ENCODE measurements at places on chromosomes 7 and 10.
A peak's percentile ranks its signal among the peaks of the same experiment; 100 is the strongest.

DNA sequence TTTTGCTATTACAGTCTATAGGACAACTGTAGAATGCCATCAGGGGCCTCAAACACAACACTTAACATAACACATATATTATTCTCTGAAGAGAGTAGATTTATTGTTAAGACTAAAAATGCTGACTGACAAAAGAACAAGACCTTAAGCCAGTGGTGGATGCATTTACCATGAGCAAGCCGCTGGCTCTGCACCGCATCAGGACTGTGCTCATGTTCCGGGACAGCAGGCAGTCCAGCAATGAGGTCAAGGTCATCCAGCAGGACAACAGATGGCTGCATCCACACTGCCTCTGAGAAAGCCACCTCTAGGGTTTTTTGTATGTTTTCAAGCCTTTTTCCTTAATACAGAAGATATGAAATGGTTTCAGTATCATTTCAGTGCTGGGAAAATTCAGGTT lies 23.8 kb downstream of the PEX1 start:
- DNase-seq = no peak

DNA sequence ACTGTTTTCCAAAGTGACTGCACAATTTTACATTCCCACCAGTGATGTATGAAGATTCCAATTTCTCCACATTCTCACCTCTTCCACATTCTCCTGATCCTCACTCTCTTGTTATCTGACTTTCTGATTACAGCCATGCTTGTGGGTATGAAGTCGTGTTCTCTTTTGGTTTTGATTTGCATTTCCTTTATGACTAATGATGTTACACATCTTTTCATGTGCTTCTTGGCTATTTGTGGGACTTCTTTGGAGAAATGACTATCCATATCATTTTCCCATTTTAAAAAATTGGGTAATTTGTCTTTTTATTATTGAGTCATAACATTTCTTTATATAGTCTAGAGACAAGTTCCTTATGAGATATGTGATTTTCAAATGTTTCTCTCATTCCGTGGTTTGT lies 10.5 kb upstream of the GIMAP8 start:
- DNase-seq = no peak

GRCh38 chr10:72124989-72125388 lies 36.6 kb upstream of the SPOCK2 start:
- no peak for DNase-seq

GRCh38 chr10:66926841-66927240 lies 1.0 kb downstream of the LRRTM3 start:
- DNase-seq = no peak

- no peak for DNase-seq
These were observed 292.9 kb upstream of the BMPER start for GRCh38 chr7:33612442-33612841.

DNA sequence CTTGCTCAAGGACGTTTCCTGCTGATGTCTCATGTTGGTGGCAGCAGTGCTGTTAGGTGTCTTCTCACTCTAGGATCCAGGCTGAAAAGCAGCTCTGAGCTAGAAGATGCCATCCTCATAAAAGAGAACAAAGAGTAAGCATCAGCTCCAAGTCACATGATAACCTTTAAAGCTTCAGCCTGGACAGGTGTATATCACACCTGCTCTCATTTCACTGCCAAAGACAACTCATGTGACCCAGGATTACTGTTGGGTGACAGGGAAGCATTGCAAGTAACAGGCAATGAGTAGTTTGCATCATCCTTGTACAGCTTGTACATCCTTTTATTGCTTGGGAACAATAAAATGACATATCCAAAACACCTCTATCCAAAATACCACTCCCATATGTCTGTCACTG lies 423.4 kb upstream of the DPP6 start:
- no peak for DNase-seq

DNA sequence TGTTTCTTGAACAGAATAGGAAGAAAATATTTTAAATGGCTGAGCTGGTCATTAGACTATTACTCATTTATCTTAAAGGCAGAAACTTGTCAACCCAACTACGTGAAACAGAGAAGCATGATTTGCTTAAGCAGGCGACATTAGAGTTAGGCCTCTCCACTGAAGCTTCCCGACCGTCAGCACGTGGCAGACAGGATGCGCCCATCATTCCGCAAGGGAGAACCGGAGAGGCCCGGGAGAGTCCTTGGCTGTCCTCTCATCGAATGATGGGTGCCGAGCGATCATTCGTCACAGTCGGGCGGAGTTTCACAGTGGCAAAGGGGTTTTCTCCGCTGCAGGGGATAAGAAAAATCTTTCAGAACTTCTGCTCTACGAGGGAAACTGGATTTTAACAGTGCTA lies 11.8 kb downstream of the BRI3 start:
- DNase-seq = no peak

DNA sequence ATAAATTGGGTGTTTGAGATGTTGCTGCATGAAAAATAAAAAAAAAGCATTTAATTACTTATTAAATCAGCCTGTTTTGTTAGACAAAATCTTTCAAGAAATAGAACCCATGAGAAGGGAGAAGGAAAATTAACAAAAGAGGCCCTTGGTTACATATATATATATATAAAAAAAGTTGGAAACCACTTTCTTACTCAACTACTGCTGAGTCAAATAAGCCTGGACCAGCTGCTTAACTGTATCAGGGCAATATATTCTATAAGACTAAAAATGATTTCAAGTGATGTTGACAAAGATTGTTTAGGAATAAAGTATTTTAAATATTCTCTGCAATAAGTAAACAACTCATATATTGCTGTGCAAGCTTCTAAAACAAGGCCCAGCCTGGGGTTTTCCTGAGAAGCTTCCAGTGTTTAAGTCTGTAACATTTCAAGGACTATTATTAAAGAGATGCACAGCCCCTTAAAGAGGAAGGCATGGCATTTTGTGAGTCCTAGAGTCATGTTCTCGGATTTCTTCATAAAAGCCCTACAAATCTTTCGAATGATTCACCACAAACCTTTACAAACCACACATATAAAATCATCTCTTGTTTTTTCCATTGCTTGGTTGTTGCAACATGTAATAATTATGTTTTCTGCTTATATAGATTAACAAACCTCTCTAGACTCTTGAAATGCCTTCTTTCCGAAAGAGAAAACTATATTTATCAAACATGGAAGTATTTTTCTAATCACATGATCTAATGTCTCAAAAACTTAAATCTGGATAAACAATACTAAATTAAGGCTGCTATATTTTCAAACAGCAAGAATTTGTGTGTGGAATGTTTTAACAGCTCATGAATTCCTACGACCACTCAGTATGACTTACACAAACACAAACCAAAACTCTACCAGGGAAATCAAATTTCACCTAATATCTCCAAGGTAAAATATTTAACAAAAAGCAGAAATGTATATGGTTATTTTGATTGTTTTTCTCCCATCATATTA lies 14.3 kb downstream of the JAZF1 start:
- no peak for DNase-seq

GRCh38 chr7:116689790-116690259 lies 17.8 kb downstream of the MET start:
- no peak for DNase-seq

GRCh38 chr7:73718438-73718881 lies 1.0 kb downstream of the STX1A start:
- peak; percentile 54 for DNase-seq

DNA sequence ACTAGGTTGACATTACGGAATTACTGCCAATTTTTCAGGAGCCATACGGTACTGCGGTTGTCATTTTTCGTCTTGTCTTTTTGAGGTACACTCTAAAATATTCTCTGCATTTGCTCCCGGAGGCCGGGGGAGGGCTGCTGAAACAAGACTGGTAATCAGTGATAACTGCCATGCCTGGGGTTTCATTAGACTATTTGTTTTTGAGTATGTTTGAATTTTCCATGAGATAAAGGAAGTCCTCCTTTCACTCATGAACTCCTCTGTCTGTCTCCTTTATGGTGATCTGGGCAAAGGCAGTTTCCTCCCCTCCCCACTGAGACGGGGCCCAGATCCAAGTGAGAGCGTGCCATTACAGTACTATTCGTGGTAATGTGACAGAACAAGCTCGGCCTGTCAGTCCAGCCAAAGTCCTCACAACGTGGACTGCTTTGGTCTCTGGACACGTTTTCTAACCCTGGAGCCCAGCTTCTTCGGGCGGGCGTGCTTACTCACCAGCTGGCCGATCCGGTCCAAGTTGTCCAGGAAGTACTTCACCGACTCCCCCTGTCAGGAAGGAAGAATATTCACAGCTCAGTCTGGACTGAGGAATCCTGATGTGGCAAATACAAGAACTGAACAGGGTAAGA lies 45.1 kb downstream of the AMZ1 start:
- no peak for DNase-seq

DNA sequence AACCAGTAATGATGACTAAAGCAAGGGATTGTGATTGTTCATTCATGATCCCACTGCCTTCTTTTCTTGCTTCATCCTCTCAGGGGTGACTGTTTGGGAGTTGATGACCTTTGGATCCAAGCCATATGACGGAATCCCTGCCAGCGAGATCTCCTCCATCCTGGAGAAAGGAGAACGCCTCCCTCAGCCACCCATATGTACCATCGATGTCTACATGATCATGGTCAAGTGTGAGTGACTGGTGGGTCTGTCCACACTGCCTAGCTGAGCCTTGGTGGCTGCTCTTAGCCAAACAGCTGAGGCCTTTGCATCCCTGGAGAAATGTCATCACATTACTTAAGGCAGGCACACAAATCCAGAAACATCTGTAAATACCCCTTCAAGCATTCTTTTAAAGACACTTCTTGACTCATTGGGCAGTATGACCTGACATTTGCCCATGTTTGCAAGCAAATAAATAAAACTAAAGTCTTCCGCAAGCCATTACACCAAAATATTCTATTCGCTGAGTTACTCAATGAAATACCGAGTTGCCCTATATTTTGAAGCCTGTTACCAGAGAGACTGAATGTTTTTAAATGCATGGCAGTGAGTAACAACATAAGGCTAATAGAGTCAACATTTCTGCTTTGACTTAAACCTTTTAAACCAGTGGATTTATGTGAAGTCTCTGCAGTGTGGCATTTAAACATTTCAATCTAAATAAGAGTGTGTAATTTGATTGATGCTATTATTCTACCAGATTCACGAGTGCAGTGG lies 166.3 kb upstream of the LANCL2 start:
- no peak for DNase-seq

- DNase-seq = no peak
These were observed 214.6 kb upstream of the TPK1 start for GRCh38 chr7:145050415-145050814.

DNA sequence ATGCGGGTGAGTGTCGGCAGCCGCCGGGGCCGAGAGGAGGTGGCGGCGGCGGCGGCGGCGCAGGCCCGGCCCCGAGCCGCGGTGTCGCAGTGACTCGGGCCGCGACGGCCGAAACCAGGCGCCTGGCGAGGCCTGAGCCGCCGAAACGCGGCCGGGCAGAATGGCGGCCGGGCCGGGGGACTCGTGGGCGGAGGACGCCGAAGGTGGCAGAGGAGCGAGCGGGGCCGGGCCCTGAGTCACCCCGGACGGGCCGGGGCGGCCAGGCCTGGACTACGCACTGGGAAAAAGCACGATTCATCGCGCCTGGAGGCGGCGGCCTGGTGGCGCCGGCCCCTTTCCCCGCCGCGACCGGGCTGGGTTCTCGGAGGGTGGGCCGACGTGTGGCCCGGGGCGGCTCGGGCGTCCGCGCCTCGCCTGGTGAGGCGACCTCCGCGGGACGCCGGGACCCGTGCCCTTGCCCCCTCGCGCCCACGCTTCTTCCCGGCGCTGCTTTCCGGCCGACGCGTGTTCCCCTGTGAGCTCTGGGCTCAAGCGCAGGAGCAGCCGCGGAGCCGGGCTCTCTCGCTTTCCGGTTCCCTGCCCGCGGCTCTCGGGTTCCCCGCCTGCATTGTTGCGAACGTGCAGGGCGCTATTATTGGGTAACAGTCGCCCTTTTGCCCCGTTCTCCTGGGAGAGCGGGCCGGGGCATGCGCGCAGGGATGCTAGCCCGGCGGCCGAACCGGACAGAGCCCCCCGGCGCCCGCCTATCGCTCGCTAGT lies 500 bp downstream of the CUL1 start:
- peak; percentile 43 for DNase-seq

GRCh38 chr10:71331736-71332135 lies 12.7 kb downstream of the SLC29A3 start:
- DNase-seq = no peak

GRCh38 chr10:12909182-12909835 lies 92.2 kb downstream of the CCDC3 start:
- DNase-seq = no peak

GRCh38 chr10:131555406-131555805 lies 243.9 kb upstream of the TCERG1L start:
- DNase-seq = no peak

GRCh38 chr10:111747751-111748150 lies 435.8 kb downstream of the GPAM start:
- DNase-seq = no peak

DNA sequence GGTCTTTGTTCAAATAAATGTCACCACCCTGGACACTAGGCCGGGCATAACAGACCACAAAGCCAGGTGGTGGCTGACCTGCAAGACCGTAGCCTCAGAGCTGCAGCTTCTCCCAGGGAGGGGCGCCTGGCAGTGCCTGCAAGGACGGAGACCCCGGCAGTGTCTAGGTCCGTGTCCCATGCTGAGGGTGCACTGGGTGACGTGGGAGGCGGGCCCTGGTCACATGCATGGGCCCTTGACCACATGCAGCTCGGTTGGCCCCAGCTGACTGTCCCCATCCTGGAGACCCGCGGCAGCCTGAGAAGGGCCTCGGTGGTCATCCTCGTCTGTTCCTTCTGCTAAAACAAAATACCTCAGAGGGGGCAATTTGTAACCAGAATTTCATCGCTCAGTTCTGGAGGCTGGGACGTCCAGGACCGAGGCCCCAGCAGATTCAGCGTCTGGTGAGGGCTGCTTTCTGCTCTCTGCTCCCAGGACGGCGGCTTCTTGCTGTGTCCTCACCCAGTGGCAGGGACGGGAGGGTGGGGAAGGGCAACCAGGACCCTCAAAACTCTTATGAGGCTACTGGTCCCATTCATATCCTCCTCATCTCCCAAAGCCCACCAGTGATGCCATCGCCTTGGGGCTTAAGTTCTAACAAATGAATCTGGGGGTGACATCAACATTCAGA lies 36.8 kb downstream of the PWWP2B start:
- no peak for DNase-seq

DNA sequence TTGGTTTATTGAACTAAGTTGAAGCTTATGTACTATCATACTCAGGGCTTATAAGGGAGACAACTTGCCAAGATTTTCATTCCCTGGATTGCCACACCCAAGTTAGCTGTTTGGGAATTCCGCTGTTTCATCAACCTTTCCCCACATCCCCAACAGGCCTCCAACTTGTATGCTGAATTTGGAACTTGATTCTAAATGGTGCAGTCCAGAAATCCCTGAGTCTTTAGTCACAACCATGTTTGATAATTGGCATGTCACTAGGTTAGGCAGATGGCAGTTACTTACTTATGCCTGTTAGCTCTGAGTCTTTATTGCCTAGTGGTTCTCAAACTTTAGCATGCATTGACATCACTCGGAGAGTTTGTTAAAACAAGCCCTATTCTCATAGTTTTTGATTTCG lies 135.4 kb upstream of the PRPS1L1 start:
- no peak for DNase-seq

GRCh38 chr7:117459735-117460134 lies 20.1 kb upstream of the CFTR start:
- DNase-seq = no peak

- peak; percentile 73 for DNase-seq
These were observed 18.3 kb downstream of the LRRC20 start for GRCh38 chr10:70363971-70364771.
